ENCODE measurements at places on chromosomes 12 and 14.

DNA sequence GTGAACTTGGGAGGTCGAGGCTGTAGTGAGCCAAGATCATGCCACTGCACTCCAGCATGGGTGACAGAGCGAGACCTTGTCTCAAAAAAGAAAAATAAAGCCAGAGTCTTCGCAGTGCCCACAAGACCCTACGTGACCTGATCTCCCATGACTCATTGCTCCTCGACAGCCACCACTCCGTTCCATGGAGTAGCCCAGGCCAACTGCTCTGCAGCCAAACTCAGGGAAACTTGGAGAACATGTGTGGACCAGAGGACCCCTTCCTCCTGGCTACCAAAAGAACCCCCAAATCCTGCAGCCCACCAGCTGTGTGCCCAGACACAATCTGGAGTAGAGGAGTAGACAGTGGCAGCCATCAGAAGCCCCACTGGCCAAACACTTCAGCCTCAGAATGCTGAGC is 32.1 kb upstream of the PPP2R5C start:
- DNase-seq = no peak

- DNase-seq = no peak
Observed at GRCh38 chr12:52434081-52434733, at the start of gene KRT75. Gene KRT75 (minus strand): TSS chr12:52434371. CDS start chr12:52434304, 67 bp downstream.

DNA sequence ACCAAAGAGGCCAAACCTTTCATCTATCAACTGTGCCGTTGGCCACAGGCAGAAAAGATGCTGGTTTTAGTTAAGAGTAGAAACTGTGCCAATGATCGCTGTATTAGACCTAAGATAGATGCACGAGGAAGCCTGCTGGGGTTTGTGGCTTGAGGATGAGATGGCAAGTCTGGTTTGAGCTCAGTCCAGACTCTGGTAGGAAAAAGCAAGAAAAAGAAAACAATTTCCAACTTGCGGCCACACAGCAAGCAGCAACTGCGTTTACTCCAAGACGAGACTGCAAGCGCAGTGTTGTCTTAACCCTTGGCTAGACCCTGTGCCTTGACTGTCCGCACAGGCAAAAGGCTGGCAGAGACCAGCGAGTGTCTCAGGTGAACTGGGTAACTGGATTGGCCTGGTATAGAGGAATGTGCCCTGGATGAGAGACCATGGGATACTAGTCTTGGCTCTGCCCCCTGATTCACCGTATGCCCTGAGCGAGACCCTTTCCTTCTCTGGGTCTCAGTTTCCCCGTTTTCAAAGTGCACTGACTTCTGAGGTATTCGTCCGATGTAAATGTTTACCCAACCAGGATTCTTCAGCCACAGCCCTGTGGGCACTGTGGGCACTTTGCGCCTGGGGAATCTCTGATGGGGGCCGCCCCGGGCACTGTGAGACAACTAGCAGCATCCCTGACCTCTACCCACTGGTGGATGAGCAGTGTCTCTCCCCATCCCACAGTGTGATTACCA is 113.4 kb downstream of the DICER1 start:
- DNase-seq = no peak

DNA sequence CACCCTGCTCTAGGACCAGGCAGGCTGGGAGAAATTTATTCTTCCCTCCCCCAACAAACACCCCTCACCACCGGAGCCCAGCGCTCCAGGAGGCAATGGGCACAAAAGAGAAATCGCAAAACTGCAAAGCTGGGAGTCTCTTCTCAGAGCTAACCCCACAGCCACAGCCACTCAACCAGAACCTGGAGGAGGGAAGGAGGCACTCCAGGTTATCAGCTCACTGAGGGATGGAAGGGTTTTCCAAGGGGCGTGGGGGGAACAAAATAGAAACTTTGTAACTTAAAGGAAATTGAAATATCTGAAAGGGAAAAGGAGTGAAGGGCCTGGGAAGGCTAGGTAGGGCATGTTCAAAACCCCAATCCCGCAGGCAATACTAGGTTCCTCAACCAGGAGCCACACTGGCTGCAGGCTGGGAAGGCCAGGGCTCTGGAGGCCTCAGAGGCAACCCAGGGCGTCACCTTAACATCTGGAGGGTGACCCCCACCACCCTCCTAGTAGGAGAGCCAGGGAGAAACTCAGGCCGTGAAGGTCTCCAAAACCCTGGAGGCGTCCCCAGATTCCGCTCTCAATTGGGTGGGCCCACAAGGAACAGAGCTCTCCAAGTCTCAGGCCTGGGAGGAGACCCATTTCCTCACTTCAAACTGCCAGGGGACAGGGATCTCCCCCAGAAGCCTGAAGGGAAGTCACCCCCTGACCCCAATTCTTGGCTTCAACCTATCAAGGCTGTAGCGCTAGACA is 3.2 kb downstream of the KDM2B start:
- no peak for DNase-seq
